ENCODE measurements at places on chromosomes 12 and 14. TPM values are rescaled to one million over a fixed set of nuclear protein-coding genes. Genes with fewer than 3 reads are reported as not detected.

THAP2 gene
- total RNA-seq, result 2.6 TPM

RPGRIP1 gene
- not detected for total RNA-seq

NR1H4 gene
- total RNA-seq, result not detected

DAAM1 gene
- total RNA-seq, result 19.5 TPM

PMCH gene
- total RNA-seq, result not detected

PLEKHD1 gene
- total RNA-seq, result not detected

DUSP16 gene
- 4.6 TPM for total RNA-seq

ERP27 gene
- not detected for total RNA-seq

DNA sequence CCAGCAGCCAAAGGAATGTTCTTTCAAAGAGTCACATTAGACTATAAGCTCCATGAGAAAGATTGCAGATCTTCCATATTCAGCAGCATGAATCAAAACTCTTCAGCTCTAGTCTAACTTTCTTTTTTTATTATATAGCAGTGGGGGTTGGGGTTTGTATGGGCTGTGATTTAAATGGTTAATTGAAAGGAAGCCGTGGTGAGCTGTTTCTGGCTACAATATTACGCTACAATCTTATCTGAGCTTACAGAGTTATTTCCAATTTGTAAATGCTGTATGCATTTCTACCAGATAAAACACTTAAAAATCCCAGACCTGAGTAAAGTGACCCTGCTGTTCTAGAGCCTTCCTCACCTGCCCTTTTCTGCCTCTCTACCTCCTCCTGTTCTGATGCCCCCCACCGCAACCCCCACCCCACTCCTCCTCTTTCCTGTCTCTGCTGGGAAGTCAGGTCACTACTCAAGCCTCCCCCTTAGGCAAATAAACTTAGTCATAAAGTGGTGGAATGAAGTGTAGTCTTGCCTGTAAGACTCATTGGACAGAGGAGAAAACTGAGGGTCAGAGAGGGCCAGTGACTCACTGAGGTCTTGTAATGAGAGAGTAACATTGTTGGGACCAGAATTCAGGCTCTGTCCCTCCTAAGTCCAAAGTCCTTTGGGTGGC, 1089.5 kb downstream of the BCL11B start:
- peak; percentile 67 for DNase-seq

- no peak for DNase-seq
Measured at GRCh38 chr14:67539116-67539515, 6.0 kb downstream of the PLEKHH1 start.

DNA sequence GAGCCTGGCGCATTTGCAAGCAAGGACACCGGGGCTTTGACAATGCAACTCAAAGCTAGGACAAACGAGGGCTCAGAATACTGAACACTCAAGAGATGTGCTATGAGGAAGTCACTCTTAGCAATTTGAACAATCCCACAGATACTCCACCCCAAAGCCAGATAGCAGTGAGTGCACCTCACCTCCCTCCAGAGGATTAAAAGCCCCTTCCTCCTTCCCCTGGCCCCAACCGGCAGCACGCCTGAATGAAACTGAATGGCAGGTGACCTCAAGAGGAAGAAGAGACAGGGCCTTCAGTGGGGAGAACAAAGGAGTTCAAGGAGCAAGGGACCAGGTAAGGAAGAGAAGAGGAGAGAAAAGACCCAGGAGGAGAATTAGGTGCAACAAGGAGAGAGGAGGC, 1.9 kb upstream of the KRT78 start:
- DNase-seq, result no peak

GRCh38 chr14:100621806-100622205, 34.6 kb upstream of the BEGAIN start:
- peak; percentile 52 for DNase-seq

DNA sequence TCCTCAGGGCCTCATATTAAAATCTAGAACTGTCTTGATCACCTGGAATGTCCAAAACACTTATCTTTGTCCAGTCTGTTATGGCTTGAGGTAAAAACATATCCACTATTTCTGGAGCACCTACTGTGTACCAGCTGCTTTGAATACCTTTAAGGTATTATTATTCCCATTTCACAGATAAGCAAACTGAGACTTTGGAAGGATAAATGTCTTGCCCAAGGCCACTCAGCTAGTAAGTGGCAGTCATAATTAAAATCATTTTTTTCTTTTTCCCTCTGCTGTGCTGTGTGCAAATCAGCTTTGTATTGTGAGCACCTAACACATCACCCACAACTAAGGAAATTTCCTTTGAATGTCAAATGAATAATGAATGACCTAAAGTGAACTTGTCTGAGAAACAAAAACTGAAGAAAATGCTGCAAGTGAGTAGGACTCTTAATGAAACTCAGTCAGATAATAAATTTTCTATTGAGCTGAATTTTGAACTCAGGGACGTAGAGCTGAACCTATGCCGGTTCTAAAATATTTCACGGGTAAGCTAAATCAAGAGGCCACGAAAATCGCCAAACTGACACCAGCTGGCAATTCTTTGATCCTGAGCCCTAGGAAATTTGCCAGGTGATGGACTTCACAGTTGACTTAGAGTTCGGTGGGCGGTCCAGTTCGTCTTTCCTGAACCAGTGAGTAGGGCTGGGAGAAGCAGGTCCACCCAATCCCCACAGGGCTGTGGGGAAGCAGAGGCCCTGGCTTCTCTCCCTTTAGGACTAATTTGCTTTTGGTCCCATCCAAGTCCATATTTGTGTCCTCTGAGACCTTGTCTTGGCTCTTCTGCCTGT, 159.7 kb upstream of the PWP1 start:
- no peak for DNase-seq

- no peak for DNase-seq
Measured at GRCh38 chr12:42706321-42706720, 116.8 kb upstream of the PRICKLE1 start.

GRCh38 chr12:132117558-132117875, 26.6 kb downstream of the DDX51 start:
- no peak for DNase-seq

GRCh38 chr14:19851365-19851764, 23.6 kb upstream of the OR4K2 start:
- peak; percentile 59 for DNase-seq

DNA sequence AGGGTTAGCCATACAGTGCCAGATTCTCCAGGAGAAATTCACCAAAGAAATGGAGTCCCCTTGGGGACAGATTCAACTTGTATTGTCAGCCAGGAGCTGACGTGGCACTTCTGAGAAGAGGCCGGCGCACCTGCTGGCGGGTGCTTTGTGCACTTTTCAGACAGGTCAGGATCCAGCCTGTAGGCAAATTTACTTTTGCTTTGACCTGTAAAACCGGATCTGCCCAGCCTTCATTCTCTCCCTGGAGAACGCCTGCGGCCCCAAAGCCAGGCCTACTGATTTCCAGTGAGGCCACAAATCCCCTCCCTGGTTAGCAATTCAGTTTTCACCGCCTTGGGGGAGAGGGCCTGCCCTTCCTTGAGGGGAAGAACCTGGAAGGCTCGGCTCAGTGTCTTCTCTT, 17.4 kb downstream of the P2RX4 start:
- DNase-seq, result no peak

- no peak for DNase-seq
Measured at GRCh38 chr14:104695660-104696000, 6.2 kb downstream of the INF2 start.

DNA sequence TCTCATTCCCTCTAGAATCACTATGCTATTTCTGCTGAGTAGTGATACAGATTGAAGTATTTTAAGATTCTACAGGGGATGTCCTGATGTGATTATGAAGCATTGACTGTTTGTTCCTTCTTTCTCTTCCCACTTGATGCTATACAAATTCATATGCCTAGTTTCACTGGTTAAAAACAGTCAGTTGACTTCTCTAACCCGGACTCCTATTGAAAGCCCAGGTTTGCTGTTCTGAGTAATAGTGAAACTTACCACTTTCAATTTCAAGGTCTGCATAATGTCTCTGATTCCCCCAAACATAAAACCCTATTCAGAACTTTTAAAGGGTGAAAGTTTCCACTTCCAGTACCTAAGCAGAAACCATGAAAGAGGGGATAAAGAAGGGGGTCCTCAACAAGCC, 117.7 kb upstream of the RPL10L start:
- DNase-seq, result no peak

GRCh38 chr12:71787580-71787979, 32.9 kb downstream of the RAB21 start:
- DNase-seq, result no peak

DNA sequence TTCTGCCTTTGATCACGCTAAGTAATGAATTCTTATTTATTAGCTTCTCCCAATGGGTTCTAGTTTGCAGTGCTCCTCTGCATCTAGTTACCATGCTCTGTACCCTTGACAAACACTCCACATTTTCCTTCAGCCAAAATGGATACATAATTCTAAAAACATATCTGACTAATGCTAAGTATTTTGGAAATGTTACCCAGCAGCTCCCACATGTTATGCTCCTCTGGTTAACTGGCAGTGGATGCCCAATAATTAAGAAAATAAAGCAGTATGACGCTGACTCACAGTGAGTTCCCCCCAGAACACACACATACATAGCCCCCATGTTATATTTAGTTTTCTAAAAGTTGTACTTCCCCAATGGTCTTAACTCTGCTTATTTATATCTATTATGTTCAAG, 74.6 kb downstream of the STXBP6 start:
- no peak for DNase-seq

DNA sequence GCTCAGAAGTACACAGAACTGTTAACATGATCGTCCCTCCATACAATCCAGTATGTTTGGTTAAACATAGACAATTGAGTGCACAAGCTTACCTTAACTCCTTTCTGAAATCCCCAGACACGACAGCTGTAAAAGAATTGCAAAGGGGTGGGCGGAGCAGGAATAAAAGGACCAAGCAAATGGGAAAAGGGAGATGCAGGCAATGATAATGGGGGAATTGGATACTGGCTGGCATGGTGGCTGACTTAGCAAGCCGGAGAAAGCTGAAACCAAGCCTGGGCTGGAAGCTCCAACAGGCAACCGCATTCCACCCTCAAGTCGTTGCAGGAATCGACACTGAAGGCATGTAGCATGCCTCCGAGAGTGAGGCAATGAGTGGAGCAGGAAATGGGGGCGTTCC, 96.8 kb upstream of the TMEM132C start:
- no peak for DNase-seq

GRCh38 chr14:53957739-53958138, 1.1 kb upstream of the BMP4 start:
- no peak for DNase-seq

DNA sequence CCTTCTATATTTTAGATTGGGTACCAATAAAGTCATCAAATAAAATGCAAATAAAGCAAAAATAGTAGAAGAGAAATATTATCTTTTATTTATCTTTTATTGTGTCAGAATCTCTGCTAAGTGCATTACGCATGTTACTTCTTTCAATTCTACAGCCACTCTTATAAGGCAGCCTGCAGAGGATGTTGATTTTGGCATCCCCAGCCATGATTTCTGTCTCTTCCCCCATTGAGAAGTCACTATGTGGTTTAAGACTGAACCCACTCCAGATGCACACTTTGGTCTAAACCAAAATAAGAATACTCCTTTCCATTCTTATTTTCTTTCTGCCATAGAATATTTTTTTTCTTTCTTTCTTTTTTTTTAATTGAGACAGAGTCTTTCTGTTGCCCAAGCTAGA, 56.0 kb upstream of the ACSS3 start:
- no peak for DNase-seq

DNA sequence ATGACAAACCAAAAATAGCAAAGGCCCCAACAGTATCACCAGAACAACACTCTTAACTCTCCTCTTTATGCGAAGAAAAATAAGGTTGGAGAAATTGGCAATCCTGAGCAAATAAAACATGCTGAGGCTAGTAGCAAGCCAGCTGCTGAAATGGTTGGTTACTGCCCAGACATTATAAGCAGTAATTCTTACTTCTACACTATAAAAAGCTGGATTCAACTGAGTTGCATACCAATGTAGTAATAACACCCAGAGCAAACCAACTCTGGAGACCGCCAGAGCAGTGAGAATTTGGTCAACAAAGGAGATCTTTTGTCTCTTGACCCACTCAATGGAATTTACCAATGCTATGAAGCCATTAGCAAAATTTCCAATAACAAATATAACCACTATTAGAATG, 628 bp downstream of the TAS2R30 start:
- no peak for DNase-seq

DNA sequence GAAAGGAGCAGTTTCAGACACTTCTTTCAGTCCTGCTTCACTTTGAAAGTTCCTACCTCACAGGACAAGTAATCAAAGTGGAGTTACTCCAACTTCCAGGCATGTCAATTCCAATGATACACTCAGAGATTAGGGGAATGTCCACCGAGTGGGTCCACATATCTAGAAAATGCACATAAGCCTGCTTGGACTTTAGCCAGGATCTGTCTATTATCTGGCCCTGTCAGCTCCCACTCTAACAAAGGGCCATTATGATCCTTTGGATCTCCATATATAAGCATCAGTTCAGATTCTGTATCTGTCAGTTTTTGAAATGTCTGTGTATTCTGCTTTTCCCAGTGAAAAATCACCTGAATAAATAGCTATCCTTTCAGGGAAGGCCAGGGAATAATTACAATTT, 112.9 kb upstream of the ATXN7L3B start:
- no peak for DNase-seq

GRCh38 chr12:79934281-79935020, 446 bp downstream of the PPP1R12A start:
- DNase-seq, result peak; percentile 63

DNA sequence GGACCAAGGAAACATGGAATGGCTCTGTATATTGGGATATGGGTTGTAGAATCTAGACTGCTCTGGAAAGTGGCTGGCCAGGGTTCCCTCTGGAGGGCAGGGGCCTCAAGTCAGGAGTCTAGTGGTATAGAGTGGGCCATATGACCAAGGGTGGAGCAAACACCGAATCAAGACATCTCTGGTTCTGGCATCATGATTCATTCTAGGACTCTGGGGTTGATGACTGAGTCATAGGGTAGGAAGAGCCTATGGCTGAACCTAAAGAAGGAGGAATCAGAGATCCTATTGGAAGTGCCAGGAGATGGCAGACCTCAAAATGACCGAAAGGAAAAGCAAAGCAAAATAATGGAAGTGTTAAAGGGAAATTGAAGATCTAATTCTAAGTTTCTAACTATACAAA, 356.4 kb upstream of the PRICKLE1 start:
- no peak for DNase-seq

DNA sequence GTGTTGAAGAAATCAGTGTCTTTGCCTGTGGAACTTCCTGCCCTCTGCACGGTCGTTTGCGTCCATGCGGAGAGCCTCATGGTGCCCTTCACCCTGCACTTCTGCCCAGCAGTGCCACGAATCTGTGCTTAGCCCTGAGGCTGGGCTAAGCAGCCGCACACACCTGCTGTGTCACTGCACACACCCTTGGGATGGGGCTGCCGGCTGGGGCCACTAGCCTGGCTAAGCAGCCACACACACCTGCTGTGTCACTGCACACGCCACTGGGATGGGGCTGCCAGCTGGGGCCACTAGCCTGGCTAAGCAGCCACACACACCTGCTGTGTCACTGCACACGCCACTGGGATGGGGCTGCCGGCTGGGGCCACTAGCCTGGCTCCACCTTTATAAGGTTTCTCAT, 188.5 kb downstream of the KIF26A start:
- DNase-seq, result no peak

DNA sequence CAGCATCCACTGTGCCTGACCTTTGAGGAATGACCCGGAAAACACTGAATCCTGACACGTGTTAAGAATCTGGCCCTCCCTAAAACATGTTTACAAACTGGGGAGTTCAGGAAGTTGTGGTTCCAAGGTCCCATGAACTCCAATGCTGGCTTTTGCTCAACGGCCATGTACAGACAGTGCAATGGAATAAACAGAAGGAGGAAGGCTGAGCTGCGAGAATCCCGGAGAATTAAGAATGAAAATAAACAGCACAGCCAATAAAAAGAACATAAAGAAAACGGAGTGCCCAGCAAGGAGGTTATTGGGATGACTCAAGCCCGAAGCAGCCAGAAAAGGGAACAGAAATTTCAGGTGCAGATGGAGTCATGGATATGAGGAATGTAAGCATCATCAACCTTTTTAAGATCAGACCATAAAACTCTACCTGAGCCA, 32.3 kb downstream of the BCL11B start:
- DNase-seq, result peak; percentile 58
